ENCODE measurements at places on chromosomes 16 and 17.

DNA sequence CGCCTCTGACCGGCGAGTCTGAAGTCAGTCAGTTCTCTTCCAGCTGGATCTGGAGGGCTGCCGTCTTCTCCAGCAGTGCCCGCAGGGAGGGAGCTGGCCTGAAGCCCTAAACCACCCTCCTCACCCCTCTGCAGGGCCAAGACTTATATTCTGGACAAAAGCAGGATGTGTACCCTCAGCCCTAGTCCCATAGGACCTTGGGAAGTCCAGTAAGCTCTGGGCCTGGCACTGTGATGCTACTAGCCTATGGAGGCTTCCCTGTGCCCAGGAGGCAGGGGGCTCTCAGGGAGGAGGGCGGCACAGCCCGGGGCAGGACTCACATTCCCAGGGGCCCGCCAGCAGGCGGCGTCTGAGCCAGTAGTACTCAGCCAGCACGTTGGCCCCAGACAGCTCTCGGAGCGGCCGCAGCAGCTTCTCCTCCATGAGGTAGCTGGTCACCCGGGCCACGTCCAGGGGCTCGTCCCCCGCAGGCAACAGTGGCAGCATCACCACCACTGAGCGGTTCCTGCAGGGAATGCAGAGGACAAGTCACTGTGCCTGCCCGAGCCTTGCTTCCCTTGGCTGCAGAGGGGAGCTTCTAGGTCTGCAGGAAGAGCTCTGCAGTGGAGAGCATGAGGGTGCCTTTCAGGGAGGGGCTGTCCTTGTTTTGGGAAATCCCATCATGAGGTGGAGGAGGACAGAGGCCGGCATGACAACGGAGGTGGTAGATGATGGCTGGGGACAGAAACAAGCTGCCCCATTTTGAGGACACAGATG is 41.7 kb downstream of the RMI2 start:
- no peak for DNase-seq

DNA sequence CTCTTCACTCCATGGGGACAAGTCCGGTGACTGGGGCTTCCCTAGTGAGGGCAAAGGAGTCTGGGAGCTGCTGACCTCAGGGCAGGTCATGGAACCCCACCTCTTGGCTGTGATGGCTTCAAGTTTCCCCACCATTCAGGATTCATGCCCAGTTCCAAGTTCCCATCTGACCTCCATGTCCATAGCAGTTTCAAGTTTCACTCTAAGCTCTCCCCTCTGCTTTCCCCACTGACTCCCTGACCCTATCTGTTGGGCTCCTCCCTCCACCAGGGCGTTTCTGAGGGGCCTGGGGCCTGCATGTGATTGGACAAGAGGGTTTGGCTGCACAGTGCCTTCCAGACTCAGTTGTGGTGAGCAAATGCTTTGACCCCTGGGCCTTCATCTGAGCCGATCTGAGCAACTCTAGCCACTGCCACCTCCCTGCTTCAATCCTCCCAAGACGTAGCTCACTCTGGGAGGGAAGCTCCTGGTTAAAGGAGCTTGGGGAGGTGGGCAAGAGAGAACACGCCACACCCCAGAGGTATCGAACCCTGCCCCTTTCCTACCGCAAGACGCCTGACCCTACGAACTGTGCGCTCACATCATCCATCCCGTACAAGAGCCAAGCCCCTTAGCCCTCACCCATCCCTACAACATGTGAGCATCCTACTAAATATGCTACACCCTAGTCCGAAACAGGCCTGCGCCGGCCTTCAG is 8.3 kb downstream of the ZNF629 start:
- DNase-seq: no peak

DNA sequence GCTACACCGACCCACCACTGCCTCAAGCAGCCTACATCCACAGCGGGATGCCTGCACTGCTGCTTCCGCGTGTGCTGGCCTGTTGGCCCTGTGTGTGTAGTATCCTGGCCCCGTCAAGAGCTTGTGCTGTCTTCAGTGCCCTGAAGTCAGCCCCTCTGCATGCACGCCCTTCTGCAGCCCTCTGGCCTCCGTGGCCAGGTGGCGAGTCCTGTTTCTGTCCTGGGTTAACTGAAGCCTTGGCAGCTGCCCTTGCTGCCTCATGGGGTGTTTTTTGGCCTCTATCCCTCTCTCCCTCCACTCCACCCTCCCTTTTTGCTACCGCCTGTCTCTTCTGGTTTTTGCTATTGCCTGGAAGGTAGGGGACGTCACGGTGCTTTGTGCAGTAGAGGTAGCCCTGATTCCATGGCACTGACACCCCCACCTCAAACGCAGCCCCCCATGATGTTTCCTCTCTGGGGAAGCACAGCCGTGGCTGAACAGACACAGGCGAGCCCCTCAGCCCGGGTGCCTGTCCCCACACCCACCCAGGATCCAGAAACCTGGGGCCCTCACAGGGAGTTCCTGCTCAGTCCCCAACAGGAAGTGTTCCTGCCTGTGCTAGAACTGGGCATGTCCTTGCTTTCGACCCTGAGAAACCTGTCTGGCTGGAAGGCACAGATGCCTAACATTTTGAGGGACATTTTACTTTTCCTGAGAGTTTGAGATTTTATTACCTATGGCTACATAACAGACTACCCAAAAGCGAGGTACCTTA is 18.8 kb upstream of the AMZ2 start:
- no peak for DNase-seq

- no peak for DNase-seq
These were observed 576.0 kb upstream of the HSBP1 start for GRCh38 chr16:83231729-83232128.

GRCh38 chr17:81477173-81477572 is 35.4 kb downstream of the ACTG1 start:
- DNase-seq: no peak

DNA sequence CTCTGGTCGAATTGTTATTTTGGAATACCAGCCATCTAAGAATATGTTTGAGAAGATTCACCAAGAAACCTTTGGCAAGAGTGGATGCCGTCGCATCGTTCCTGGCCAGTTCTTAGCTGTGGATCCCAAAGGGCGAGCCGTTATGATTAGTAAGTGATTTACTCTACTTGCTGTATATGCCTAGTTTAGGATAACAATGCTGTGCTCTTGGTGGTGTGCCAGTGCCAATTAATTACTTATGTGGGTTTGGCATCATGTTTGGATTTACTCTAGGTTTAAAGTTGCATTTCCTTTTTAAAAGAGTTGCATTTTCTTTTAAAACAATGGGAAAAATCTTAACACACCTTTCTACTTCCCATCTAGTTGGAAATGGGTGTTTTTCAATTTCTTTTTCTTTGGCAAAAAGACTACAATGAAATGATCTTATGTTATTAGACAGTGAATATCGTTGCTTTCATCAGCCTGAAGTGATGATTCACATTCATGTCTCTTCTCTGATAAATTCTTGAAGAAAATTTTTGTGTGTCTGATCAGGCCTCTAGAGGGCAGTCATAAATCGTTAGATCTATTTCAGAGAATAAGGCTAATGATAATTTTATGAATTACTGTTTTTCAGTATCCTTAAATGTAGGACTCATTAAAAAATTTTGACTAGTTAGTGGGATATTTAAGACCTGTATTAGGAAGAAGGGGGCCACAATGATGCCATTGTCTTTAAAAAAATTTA is 5.6 kb downstream of the SF3B3 start:
- no peak for DNase-seq

GRCh38 chr16:2715519-2715918 is 4.5 kb downstream of the PRSS27 start:
- DNase-seq: no peak

DNA sequence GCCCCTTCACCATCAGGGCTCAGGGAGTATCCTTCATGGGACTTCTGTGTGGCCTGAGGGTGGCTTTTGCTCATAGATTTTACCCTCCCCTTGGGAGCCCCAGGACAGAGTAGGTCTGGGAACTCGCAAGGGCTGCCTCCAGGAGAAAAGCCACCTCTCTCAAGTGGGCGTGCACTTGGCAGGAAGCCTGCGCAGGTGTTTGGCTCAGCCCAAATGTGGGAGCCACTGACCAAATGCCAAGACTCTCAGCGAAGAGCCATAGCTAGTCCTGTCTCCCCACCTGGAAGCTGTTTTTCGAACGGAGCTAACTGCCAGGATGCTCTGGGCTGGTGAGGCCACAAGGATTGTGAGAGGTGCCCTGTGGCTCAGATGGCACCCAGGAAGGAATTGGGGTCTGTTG is 2.0 kb upstream of the HSD17B2 start:
- no peak for DNase-seq

GRCh38 chr16:79810449-79811189 is 210.1 kb upstream of the MAF start:
- DNase-seq: no peak

- no peak for DNase-seq
These were observed 17.7 kb downstream of the RAI1 start for GRCh38 chr17:17698869-17699351.

DNA sequence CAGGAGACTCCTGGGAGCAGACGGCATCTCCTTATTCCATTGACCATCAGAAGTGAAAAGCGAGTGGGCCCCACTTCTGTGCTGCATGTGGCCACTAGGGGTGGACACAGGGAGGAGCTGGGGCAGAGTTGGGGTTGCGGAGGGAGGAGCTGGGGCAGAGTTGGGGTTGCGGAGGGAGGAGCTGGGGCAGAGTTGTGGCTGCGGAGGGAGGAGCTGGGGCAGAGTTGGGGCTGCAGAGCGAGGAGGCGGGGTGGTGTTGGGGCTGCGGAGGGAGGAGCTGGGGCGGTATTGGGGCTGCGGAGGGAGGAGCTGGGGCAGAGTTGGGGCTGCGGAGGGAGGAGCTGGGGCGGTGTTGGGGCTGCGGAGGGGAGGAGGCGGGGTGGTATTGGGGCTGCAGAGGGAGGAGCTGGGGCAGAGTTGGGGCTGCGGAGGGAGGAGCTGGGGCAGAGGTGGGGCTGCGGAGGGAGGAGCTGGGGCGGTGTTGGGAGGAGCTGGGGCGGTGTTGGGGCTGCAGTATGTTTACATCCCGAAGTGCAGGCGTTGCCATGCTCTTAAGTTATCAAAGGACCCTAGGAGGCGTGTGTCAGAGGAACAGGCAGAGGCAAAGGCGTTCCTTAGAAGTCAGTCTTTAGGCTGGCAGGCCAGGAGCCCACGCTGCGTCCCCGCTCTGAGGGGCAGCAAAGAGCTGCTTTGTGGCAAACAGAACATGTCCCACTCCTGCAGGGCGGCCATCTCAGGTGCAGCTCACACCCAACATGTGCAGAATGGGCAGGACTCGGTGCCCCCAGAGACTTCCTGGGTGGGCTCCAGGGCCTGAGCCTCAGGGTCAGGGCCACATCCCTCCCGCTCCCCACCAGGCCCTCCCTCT is 76.0 kb downstream of the ZNF778 start:
- no peak for DNase-seq

DNA sequence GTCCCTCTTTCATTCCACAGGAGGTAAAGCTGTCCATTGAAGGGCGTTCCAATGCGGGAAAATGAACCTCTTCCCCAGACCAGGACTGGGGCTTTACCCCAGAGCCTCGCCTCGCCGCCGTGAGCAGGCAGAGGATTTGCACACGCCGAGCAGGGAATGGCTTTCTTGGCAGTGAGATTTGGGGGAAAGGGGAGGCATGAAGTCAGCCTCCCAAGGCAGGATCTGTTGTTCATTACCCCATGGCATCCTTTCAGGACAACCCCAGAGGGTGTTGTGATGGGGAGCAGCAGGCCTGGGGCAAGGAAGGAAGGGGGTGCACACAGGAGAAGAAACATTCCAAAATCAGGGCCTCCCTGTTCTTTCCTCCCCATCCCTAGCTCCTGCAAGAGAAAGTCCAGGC is 6.0 kb downstream of the ATXN1L start:
- no peak for DNase-seq

GRCh38 chr16:66621973-66622372 is 17.5 kb downstream of the CMTM3 start:
- DNase-seq: no peak

DNA sequence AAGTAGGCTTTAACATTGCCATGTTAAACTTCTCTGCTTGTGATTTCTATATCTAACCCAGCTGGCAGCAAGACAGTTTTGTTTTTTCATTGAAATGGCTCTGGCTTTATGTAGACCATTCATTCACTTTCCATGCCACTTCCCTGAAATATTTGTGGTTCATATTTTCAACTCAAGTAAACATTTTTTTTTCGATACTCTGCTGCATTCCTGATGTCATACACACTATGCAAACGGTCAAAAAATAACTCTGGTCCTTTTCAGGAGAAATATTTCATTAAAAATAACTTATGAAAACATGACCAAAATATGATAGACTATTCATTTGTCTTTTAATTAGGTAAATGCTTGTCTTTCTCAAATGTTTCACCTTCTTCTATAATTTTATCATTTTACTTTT is 116.3 kb downstream of the USP22 start:
- no peak for DNase-seq

DNA sequence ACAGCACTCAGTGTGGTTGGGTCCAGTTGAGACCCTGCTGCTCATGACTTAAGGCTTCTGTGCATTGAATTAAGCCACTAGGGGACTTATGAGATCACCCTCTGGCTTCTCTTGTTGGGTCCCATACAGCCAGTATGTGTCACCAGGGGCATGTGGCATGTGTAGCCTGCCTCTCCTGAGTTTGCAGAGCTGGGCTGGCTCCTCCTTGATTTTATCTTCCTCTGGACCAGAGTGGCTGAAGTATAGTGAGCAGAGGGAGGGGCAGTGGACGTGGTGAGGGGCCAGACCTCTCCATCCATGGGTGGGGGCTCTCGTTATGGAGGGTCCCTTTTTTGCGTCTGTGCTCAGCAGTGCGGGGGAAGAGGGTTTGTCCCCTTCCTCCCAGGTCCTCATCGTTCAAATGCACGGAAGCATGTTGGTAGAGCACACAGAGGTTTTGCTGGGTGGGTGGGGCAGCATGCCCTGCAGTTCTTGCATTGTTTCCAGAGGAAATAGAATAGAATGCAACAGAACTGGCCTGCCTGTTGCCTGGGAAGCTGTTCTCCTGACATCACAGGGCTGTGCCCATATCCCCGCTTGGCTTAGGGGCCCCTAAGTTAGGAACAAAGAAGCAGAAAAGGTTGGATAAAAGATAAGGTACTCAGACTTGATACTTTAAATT is 77.4 kb downstream of the SPECC1 start:
- no peak for DNase-seq

- no peak for DNase-seq
These were observed 6.1 kb upstream of the AXIN2 start for GRCh38 chr17:65567566-65567965.

- no peak for DNase-seq
These were observed 5.1 kb downstream of the RASD1 start for GRCh38 chr17:17491031-17491471.

GRCh38 chr17:5508810-5509209 is 22.4 kb downstream of the MIS12 start:
- DNase-seq: no peak

GRCh38 chr16:4328046-4328781 is 12.3 kb downstream of the GLIS2 start:
- DNase-seq: no peak

DNA sequence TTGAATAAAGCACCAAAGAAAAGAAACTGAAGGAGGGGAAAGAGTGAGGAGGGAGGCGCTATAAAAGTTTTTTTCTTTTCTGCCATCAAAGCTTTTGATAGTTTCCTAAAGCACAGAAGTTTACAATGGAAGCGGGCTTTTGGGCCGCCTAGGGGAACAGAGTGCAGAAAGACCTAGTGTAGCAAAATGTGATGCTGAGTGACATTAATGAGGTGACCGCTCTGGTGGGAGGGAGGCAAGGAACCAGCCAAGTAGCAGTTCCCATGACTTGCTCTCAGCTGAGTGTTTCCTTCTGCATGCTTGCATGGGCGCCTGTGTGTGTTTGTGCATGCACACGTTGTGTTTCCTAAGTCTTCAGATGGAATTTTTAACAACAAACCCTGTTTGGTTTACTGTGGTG is 15.5 kb downstream of the MSI2 start:
- no peak for DNase-seq

GRCh38 chr16:4976079-4976478 is 17.9 kb downstream of the SEC14L5 start:
- DNase-seq: no peak

Measured in NCI-H1048 (cell line).